ENCODE measurements at places on chromosomes 7 and 10.

DNA sequence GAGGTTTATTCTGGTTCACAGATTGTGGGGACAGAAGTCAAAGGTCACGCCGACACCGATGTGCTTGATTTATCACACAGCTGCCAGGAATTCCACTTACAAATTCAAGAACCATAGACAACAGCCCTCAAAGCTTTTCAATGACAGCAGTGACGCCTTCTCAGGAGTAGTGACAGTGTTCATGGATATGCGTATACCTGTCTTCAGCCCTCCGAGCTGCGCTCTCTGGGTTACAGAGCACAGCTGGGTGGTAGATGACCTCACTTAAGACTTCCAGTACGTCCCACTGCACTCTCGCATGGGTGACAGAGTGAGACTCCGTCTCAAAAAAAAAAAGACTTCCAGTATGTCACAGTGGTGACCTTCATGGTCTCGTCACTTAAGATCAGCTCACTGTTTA lies 108.5 kb downstream of the TCERG1L start:
- DNase-seq = no peak

GRCh38 chr10:58802047-58802446 lies 289.4 kb downstream of the BICC1 start:
- DNase-seq = no peak

GRCh38 chr10:8778713-8779112 lies 724.2 kb downstream of the GATA3 start:
- DNase-seq = no peak

GRCh38 chr10:132309471-132309865 lies 1.7 kb upstream of the STK32C start:
- DNase-seq = no peak

GRCh38 chr7:102190776-102191350 lies 95.8 kb upstream of the SH2B2 start:
- DNase-seq = no peak

DNA sequence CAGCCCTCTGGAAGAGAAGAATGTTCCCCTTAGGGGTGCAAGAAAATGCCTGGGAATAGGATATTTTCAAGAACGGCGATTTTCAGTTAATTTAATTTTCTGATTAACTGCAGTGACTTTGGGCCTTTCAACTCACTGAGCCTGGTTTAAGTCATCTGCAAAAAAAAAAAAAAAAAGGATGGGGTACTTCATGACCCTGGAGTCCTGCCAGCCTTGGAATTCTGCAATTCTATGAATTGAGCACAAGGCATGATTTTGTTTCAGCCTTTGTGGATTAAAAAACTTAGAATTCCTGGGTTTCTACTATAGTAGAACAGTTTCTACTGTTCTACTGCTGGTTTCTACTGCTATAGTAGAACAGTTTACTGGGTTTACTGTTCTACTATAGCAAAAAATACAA lies 58.3 kb upstream of the CALD1 start:
- DNase-seq = no peak

DNA sequence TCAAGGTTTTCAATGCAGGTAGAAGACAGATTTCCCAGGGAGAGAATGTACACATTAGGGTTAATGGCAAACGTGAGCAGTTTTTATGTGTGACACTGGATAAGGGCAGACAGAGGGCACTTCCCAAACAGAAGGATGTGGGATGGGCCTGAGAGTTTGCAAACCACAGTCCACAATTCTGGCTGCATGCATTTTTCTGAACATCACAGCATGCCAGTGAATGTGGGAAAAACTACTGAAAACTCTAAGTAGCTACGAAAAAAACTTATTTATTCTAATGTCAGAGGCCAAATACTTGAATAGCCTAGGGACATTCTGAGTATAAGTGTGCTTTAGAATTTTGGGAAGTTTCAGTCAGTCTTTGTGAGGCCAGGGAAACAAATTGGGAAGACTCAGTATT lies 145.9 kb downstream of the NRCAM start:
- no peak for DNase-seq

DNA sequence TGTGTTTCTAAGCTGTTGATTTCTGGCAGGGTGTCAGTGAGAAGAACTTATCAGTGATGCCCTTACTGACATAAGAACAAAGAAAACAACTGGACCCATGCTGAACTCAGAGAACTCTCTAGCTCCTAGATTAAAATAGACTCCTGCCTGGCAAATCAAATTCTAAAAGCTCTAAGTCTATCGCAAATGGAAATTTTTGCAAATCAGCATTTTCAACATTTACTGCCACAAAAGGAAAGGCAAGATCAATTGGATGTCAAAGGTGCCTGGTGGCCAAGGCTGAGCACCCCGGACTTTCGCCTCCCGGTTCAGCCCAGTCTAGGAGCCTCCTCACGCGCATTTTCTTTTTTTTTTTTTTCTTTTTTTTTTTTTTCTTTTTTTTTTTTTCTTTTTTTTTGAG lies 251.6 kb downstream of the TCERG1L start:
- no peak for DNase-seq

GRCh38 chr10:29993319-29993915 lies 66.0 kb downstream of the JCAD start:
- DNase-seq = no peak

GRCh38 chr7:125427676-125428075 lies 498.1 kb upstream of the POT1 start:
- DNase-seq = no peak

DNA sequence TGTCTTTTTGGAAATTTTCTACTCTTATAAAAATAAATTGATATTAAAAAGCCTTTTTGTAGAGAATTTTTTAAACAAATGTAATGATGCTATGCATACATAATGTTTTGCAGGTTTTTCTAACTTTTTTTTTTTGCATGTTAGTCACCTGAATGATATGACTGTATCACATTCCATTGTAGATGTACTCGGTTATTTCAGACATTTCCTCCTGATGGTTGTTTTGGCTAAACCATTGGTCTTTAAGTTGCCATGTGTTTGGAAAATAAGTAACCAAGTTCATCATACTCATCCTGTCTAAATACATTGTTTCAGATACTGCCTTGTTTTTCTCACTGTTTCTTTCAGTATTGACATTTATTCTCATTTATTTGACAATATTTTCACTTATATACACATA lies 25.8 kb downstream of the NHLRC2 start:
- DNase-seq = no peak

DNA sequence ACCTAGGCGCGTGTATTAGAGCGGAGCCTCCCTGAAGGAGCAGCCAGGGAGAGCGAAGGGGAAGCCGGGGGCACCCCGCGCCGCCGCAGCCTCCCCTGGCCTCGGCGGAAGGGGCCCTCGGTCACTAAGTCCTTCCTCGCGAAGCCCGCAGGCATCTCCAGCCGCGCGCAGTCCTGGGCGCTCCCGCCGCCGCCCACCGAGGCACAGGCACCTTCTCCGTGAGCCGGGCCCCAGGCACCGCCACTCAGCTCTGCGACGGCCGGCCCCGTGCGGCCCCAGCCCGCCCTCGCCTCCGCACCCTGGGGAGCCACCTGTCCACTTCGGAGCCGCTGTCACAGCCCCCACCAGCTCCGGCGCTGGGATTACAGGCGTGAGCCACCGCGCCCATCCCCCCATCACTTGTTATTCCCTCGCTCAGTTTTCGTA lies 80.8 kb downstream of the ZNF467 start:
- no peak for DNase-seq

DNA sequence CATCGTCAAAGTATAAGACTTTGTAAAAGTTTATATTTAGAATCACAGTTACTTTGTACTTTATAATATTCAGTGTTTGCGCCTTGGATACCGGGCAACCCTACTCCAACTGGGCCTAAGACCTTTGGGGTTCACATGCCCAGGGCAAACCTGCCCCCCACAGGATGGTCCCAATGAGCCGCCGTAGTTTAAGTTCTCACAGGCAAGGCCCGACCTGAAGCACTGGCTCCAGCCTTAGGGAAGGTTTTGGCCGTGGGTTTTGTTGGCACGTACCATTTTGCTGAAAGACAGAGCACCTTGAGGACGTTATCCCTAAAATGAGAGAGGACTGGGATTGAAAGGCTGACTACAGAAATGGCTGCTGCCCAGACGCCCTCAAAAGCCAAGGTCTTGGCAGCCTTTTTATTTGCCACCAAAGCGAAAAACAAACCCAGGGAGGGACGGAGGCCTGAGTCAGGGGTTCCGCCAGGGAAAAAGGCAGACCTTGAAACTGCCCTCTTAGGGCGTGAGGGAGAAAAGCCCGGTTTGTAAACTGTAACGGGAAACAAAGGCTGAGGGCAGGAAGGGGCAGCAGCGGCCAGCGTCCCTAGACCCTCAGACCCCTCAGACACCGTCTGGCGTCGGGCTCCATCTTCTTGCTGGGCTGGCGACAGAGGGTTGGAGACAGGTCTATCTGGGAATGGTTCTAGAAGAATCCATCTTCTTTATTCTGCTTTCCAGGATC lies at the start of gene CCDC172:
Gene CCDC172, plus strand, starts transcription at position 222 of the 724 bp plus-strand sequence. CDS start 564 bp downstream, outside the sequence.
- no peak for DNase-seq

- peak; percentile 0 for DNase-seq
These were observed at the start of gene NT5C2 for GRCh38 chr10:103193107-103193819. Gene NT5C2, minus strand, starts transcription at chr10:103193272. Its CDS starts 18,314 bp downstream, at chr10:103174958.

DNA sequence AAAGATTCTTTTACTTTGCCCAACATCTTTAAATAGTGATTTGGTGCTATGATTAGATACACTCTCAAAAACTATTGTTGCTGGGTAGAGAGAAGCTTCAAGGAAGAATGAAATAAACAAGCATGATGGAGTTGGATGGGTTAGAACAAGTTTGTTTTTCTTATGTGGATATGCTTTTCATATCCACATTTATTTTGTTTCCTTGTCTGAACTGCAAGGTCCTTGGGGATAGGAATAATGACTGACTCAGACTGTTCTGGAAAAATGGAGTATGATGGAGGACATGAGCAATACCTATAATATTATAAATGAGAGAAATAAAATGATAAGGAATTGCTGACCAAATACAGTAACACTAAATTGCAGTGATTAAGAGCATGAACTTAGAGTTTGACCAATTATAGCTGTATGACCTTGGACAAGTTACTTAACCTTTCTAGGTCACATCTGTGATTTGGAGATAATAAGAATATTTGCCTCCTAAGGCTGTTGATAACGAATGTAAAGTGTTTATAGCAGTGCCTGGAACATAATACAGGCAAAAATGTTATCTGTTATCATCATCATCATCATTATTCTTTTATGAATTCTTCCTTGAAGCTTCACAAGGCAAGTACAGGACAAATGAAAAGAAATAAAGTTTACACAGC lies 847.5 kb downstream of the LRMDA start:
- DNase-seq = no peak

DNA sequence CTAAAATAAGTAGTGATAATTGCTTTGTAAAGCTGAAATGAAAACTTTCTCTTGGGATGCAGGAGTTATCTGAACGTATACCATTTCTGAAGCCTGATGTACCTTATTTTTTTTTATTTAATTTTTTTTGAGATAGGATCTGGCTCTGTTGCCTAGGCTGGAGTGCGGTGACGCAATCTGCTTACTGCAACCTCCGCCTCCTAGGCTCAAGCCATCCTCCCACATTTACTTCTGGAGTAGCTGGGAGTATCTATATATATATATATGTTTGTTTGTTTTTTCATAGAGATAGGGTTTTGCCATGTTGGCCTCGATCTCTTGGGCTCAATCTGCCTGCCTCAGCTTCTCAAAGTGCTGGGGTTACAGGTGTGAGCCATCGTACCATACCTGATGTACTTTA lies 2.4 kb downstream of the PMPCB start:
- DNase-seq = no peak

GRCh38 chr10:92327445-92328433 lies 36.8 kb downstream of the MARCHF5 start:
- no peak for DNase-seq

- DNase-seq = no peak
These were observed 91.5 kb downstream of the ARID5B start for GRCh38 chr10:61992671-61993668.

DNA sequence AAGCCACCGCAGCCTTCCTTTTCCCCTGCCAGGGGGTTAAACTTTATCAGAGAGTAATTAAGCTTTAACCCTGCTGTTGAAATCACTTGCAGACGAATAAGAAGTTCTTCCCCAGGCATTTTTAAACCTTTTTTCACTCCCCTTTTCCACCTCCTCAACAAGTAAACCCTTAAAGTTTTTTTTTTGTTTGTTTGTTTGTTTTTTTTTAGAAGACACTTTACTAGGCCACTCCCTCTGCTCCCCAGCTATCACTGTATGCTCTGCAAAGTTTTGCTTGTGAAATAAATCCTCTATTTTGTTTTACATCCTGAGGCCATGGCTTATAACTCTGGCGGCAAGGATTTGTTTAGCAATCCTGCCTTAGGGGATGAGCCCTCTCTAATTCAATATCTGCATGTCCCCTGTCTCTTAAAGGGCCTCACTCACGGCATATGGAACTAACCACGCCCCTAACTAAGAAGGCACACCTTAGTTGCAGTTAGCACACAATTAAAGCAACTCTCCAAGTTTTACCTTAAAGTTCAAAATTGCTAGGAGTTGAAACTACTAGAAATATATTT lies 1354.7 kb upstream of the LRRTM3 start:
- DNase-seq = no peak

- DNase-seq = no peak
These were observed 304.8 kb downstream of the GLRX3 start for GRCh38 chr10:130440971-130441370.

DNA sequence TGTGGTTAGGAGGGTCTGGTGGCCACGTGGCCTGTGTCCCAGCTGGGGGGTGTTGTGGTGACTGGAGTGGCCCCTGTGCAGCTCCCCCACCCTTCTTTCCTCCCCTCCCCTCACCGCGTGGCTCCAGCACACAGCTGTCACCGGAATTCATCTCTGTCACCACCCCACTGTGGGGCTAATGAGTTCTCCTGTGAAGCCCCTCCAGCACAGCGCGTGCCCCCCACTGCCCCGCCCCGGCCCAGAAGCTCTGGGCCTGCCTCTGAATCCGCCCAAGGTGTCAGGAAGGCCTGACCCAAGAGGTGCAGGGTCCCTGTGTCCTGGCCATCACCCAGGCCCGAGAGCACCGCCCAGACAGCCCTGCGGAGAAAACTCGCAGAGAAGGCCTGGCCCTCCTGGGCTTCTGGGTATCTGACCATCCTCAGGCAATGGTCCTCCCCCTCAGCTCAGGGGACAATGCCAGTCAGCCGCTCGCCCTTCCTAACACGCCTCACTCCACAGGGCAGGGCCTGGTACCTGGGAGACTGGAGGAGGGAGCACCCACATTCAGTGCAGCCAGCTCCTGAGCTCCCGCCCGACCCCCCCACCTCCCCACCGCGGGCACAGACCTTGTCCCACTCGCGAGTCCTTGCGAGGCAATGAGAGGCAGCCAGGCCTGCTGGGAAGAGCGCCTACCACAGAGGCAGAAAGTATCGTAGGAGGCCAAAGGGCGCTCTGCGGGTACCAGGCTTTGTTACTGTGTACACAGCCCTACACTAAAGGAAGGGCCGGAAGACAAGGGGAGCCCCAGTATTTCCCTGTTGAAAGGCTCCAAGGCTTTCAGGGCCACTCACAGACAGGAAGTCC lies 38.2 kb downstream of the GBX1 start:
- no peak for DNase-seq

GRCh38 chr7:18753972-18754610 lies 258.5 kb downstream of the HDAC9 start:
- DNase-seq = no peak
